Stimulated activated memory B cell treated with anti-CD40 and anti-IgM and Interleukin-4, amounts not matched to agents 10 μg/mL and 1 μg/mL and 100 μg/mL, for 72 hours (primary cell): ENCODE measurements at places on chromosomes 13 and 19.

DNA sequence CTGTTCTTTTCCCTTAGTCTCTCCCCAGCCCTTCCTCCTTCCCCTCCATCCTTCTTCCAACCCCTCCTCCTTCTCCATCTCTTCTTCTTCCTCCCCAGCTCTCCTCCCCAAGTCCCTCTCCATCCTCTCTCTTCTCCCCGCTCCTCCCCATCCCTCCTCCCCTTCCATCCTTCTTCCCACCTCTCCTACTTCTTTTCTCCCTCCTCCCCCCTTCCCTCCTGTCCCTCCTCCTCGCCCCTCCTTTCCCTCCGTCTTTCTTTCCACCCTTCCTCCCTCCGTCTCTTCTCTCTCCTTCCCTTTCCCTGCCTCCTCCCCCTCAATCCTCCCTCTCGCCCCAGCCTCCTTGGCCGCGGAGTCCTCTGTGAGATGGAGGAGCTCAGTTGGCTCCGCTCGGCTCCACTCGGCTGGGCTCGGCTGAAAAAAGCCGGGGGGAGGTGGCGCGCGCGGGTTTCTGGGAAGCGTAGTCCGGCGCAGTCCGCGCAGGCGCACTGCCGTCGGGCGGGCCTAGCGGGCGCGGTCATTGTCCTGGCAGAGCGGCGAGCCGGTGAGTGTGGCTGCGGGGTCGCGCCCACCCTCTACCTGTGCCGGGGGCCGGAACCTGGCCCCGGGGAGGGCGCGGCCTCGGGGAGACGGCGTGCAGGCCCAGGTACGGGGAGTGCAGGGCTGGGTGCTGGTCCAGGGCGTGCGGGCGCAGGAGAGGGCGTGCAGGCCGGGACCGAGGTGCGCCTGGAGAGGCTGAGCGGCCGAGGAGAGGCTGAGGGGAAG lies at the start of gene ZNF71:
Gene ZNF71, plus strand, starts transcription at position 520 of the 765 bp plus-strand sequence. CDS start 6,257 bp downstream, outside the sequence.
- H3K27me3 ChIP-seq = no peaks in the 10 kb centered on the region
- H3K4me1 ChIP-seq = peaks cover 29% of the 10 kb centered on the region
- H3K4me3 ChIP-seq = peak within 1 kb of the TSS; percentile 89
- H3K27ac ChIP-seq = peak within 1 kb of the TSS; percentile 90

DNA sequence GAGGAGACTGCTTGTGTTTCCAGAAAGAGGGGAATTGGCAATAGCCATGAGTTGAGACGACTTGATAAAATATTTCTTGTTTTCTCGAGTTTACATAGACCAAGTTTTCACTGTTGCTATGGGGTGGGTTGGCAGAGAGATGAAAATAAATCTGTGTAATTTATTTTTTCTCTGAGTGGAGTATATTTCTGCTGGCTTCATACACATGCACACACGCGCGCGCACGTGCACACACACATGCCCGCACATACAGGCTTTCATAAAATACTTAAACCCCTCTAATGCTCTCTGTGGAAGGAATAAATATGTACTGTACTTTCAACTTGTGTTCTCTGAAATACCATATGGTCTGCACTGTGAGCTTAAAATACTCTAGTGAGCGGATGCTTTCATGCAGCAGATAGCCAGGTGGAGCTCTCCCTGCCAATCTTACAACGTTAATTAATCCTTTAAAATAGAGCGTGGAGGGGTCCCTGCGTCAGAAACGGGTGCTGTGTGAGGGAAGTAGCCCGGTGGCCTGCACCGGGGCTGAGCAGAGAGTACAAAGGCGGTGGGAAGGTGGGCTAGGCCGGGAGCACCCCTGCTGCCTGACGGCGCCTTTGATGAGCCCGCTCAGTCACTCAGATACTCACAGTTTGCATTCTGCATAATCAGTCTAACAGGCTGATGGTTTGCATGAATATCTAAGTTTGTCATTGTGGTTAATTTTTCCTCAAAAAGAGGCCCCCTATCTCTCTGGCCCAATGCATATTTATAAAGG lies 44.1 kb downstream of the CCNE1 start:
- peaks cover 43% of the 10 kb centered on the region for H3K27me3 ChIP-seq
- no peak overlapping the region for H3K27ac ChIP-seq
- H3K4me3 ChIP-seq = no peak overlapping the region
- H3K36me3 ChIP-seq = no peaks in the 10 kb centered on the region
- no peak for ATAC-seq
- H3K4me1 ChIP-seq = peaks cover 4% of the 10 kb centered on the region

DNA sequence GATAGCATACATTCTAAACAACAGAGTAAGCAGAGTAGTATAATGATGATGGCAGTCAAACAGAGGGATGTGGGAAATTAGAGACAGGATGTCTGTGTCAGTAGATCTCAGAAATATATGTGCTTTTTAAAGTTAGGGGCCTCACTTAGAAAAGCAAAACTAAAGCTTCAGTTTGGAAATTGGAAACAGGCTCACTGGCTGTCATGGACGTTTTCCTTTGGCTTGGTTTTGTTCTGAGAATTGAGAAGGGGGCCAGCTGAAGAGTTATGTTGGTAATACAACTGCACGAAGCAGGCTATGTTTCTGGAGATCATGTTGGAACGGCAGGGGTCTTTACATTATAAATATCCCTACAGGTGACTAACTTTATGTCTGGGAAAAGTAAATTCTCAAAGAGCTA lies 261.3 kb downstream of the LMO7 start:
- no peak overlapping the region for H3K4me3 ChIP-seq
- no peaks in the 10 kb centered on the region for H3K36me3 ChIP-seq
- no peaks in the 10 kb centered on the region for H3K27me3 ChIP-seq
- H3K27ac ChIP-seq = no peak overlapping the region

- H3K27me3 ChIP-seq = no peaks in the 10 kb centered on the region
- H3K4me1 ChIP-seq = peaks cover 37% of the 10 kb centered on the region
- H3K4me3 ChIP-seq = peak overlapping the region; percentile 90
- no peak for ATAC-seq
- no peak overlapping the region for H3K27ac ChIP-seq
Observed at GRCh38 chr19:42270346-42271044, 1.4 kb downstream of the CIC start.

DNA sequence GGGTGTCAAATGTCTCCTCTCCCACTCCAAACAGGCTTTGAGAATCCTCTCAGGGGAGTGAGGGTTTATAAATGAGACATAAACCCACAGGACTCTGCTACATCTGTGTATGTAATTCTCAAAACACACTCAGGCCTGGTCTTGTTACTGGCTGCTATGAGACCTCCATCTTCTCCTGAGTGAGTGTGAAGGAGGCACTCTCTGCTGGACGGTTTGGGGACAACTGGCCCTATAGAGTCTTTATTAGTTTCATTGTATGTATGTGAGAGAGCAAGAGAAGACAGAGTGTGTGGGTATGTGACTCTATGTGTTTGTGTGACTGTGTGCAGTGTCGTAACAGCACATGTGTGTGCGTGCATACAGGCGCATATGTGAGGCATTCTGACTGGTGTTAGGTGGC lies 9.6 kb upstream of the CYP4F12 start:
- H3K4me3 ChIP-seq = no peak overlapping the region
- no peaks in the 10 kb centered on the region for H3K4me1 ChIP-seq
- no peak overlapping the region for H3K27ac ChIP-seq
- no peak for ATAC-seq
- no peaks in the 10 kb centered on the region for H3K36me3 ChIP-seq

- no peak overlapping the region for H3K27ac ChIP-seq
- no peak overlapping the region for H3K4me3 ChIP-seq
- H3K36me3 ChIP-seq = no peaks in the 10 kb centered on the region
- no peaks in the 10 kb centered on the region for H3K27me3 ChIP-seq
Observed at GRCh38 chr19:43320546-43320945, 32.9 kb upstream of the CD177 start.

DNA sequence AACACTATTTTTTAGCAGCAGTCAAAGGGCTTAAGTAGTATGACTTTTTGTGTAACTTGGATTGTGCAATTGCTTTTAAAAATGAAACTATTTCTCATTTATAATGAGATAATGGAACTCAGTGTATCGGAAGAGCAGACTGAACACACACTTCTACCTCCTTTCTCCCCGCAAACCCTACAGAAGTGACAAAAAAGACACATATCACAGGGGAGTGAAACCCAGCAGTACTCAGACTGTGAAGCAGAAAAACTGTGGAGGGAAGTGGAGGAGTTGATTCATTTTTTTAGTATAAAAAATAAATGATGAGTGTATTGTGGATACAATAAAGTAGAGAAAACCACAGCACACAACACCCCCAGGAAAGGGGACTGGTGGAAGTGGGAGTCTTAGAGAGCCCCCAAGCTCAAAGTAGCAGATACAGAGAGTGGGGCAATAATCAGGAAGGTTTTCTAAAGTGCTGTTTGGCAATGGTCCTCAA lies 9.7 kb downstream of the LPAR6 start:
- H3K4me1 ChIP-seq = peaks cover 22% of the 10 kb centered on the region
- ATAC-seq = no peak
- no peaks in the 10 kb centered on the region for H3K27me3 ChIP-seq
- no peak overlapping the region for H3K4me3 ChIP-seq

- no peak overlapping the region for H3K4me3 ChIP-seq
- no peak overlapping the region for H3K27ac ChIP-seq
- no peak for ATAC-seq
Observed at GRCh38 chr19:18712981-18713380, 29.5 kb downstream of the CRTC1 start.

DNA sequence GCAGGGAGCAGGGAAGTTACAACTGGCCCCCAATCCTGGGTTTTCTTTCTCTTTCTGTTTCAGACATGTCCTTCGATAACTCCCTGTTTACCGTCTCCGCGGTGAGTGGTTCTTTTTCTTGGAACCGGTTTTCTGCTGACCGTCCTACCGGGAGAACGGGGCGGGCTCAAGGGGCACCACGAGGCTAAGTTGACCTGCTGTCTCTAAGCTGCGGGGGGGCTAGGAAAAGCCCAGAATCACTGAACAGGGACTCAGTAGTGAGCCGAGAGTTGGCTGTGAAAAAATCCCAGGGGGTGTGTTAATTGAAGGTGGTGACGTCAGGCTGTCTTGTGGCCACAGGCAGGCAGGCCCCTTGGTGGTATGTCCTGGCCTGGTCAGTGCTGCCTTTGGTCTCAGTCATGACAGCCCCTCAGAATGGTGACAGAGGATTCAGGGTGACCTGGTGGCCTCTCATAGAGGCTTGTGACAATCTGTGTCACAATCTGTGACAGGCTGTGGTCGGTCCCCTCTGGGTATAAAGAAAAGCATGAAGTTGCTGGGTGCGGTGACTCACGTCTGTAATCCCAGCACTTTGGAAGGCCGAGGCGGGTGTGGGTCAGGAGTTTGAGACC lies 8.1 kb upstream of the CARM1 start:
- H3K27me3 ChIP-seq = no peaks in the 10 kb centered on the region
- no peak for ATAC-seq
- H3K36me3 ChIP-seq = no peaks in the 10 kb centered on the region
- H3K4me3 ChIP-seq = no peak overlapping the region

GRCh38 chr13:94784066-94784465 lies 71.7 kb upstream of the SOX21 start:
- no peaks in the 10 kb centered on the region for H3K27me3 ChIP-seq
- no peak overlapping the region for H3K27ac ChIP-seq
- no peak overlapping the region for H3K4me3 ChIP-seq

GRCh38 chr19:17555480-17555928 lies at the start of gene COLGALT1:
TSS of gene COLGALT1 (plus strand) at chr19:17555649. CDS start at chr19:17555714, 65 bp downstream.
- ATAC-seq = peak; percentile 99
- H3K36me3 ChIP-seq = peaks cover 27% of the 10 kb centered on the region
- peak within 1 kb of the TSS; percentile 90 for H3K27ac ChIP-seq
- peak within 1 kb of the TSS; percentile 91 for H3K4me3 ChIP-seq
- H3K4me1 ChIP-seq = peaks cover 32% of the 10 kb centered on the region
- no peaks in the 10 kb centered on the region for H3K27me3 ChIP-seq

GRCh38 chr13:80555796-80556678 lies 215.1 kb upstream of the SPRY2 start:
- no peak overlapping the region for H3K4me3 ChIP-seq
- H3K4me1 ChIP-seq = peaks cover 7% of the 10 kb centered on the region
- ATAC-seq = no peak
- H3K36me3 ChIP-seq = no peaks in the 10 kb centered on the region
- no peaks in the 10 kb centered on the region for H3K27me3 ChIP-seq

- H3K36me3 ChIP-seq = peaks cover 11% of the 10 kb centered on the region
- ATAC-seq = peak; percentile 80
- H3K27me3 ChIP-seq = no peaks in the 10 kb centered on the region
- peaks cover 75% of the 10 kb centered on the region for H3K4me1 ChIP-seq
Observed at GRCh38 chr13:25281193-25281934, 5.9 kb downstream of the MTMR6 start.

DNA sequence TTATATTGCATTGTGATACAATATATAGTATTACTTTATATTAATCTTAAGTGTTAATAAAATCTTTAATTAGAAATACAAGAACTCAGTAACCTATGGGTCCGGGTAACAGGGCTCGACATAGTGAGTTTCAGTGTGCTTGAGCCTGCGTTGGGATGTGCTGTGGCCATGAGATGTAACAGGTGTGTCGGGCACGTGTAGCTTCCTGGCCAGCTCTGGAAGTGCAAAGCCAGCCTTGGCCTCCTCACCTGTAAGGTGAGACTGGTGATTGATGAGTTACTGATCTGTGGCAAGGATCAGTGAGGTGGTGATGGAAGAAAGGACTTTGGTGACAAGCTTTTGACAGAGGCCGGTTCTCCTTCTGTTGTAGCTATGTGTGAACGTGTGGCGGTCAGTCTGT lies 19.2 kb downstream of the ATP4B start:
- H3K27ac ChIP-seq = no peak overlapping the region
- H3K27me3 ChIP-seq = no peaks in the 10 kb centered on the region
- peaks cover 81% of the 10 kb centered on the region for H3K36me3 ChIP-seq
- H3K4me3 ChIP-seq = no peak overlapping the region
- H3K4me1 ChIP-seq = peaks cover 13% of the 10 kb centered on the region

DNA sequence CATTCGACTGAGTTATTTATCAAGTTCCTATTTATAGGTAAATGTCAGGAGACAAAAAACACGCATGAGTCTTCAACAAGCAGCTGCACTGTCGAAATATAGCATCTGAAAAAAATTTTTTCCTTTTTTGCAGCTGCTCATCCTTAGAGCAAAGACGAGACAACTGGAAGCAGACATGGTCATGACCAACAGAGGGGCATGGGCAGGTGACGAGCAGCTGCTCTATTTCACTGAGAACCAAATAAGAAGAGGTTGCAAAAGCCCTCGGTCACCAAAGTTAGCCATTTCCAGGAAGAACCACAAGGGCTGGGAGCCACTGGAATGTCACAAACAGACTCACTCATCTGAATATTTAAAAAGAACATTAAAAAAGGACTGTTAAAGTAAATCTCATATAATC lies 22.2 kb downstream of the SOHLH2 start:
- no peaks in the 10 kb centered on the region for H3K4me1 ChIP-seq
- no peak overlapping the region for H3K4me3 ChIP-seq
- H3K36me3 ChIP-seq = no peaks in the 10 kb centered on the region
- H3K27ac ChIP-seq = no peak overlapping the region
- H3K27me3 ChIP-seq = no peaks in the 10 kb centered on the region

- no peaks in the 10 kb centered on the region for H3K27me3 ChIP-seq
- H3K4me1 ChIP-seq = peaks cover 44% of the 10 kb centered on the region
- H3K27ac ChIP-seq = peak overlapping the region; percentile 69
Observed at GRCh38 chr19:2602391-2603181, 99.9 kb downstream of the GNG7 start.

- H3K4me1 ChIP-seq = peaks cover 48% of the 10 kb centered on the region
- H3K4me3 ChIP-seq = no peak overlapping the region
- H3K27ac ChIP-seq = peak overlapping the region; percentile 57
- H3K27me3 ChIP-seq = no peaks in the 10 kb centered on the region
Observed at GRCh38 chr13:99391781-99392469, 84.7 kb upstream of the GPR183 start.
